ENCODE measurements at places on chromosomes 2 and 18.

GRCh38 chr18:10286580-10287150 lies 167.8 kb upstream of the APCDD1 start:
- DNase-seq: no peak

GRCh38 chr2:191020221-191020741 lies 6.3 kb upstream of the STAT1 start:
- peak; percentile 89 for DNase-seq

- no peak for DNase-seq
These were observed 25.6 kb downstream of the ANKMY1 start for GRCh38 chr2:240532031-240532775.

DNA sequence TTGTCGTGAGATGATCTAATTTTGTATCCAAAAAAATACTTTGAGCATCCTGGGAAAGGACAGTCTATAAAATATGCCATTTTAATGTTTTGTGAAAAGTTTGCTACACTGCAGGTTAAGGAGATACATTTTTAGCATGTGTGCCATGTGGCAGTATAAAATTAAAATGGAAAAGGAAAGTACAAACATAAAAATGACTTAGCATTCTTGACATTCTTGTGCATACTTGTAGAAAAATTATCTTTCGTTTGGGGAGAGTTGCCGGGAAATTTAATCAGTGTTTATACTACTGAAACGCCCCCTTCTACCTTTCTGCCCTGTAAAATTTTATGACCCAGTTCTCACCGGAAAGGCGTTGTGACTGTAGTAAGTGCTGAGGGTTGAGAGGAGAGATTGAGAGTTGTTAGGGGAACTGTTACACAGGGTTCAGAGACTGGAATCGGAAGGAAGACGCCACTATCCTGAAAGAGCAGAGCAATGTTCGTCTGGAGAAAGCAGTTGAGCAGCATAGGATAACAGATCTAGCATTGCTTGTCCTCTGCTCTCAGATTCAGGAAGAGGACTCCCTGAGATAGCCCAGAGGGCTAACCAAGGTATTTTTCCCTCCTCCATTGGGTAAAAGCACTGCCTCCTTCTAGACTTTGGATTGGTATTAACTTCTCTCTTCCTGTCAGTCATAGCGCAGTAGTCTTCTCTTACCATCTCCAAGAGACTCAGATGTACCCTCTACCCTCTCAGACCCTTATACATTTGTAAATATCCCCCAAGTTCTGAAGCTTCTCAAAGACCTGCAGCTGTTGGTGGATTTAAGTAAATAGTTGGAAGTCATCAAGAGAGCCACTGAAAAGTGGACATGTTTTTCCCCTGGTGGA lies 2.7 kb downstream of the CDH20 start:
- no peak for DNase-seq

- no peak for DNase-seq
These were observed 293.4 kb upstream of the MEX3C start for GRCh38 chr18:51490860-51491259.

- no peak for DNase-seq
These were observed 135.5 kb downstream of the IRS1 start for GRCh38 chr2:226664140-226664539.

- DNase-seq: no peak
These were observed 205.6 kb downstream of the TNS1 start for GRCh38 chr2:217797165-217797564.

DNA sequence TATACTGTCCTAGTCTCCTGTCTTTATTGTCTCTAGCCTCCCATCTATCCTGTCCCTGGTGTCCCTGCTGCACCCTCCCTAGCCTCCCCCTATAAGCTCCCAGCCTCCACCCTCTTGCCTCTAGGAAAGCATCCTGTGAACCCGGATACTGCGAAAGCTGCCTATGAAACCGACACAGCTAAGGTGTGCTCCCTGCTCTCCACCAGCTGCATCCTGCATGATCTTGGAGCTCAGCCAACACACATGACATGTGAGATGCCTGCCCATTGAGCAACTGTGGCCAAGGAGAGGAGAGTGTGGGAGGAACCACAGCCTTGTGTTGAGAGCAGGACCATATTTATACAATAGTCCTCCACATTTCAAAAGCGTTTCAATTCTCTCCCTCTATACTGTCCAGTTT lies 187.1 kb downstream of the ZBTB7C start:
- no peak for DNase-seq

All from amniotic stem cell (primary cell).